ENCODE measurements at places on chromosomes 11 and 22.

DNA sequence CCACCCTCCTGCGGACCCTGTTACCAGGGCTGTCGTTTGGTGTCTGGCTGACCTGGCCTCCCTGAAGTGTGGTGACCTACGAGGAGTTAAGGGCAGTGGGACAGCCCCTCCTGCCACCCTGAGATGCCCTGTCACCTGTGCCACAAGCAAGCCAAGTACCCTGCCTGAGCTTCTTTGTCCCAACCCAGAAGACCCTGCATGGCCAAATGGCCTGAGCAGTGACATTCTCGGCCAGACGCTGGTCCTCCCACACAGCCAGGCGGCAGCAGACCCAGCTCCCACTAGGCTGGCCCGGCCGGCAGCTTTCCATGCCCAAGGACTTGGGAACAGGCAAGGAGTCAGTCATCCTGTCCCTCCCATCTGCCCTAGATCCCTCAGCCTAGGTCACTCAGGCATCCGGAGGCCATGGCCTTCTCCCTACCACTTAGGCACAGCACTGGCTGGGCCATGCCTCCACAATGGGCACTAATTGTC, 7.6 kb downstream of the ARVCF start:
- DNase-seq = no peak

- no peak for DNase-seq
Measured at GRCh38 chr11:133697161-133697560, 148.2 kb downstream of the SPATA19 start.

- no peak for DNase-seq
Measured at GRCh38 chr11:69878927-69879728, 59.9 kb upstream of the FGF3 start.

DNA sequence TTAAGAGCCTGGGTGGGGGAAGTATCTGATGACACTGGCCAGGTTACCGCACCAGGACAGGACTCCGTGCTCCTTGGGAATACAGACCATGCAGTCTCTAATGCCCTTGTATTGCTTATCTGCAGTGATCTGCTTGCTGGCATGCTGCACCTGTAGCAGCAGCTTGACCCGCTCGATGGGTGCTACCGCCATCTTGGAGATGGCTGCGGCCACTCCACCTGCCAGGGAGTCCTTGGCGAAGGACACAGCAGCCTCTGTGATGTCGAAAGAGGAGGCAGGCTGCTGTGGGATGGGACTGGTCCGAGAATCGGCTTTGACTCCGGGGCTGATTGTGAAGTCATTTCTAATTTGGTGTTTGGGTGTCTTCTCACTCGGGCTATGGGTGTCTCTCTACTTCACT, 3.1 kb downstream of the WBP2NL start:
- no peak for DNase-seq

DNA sequence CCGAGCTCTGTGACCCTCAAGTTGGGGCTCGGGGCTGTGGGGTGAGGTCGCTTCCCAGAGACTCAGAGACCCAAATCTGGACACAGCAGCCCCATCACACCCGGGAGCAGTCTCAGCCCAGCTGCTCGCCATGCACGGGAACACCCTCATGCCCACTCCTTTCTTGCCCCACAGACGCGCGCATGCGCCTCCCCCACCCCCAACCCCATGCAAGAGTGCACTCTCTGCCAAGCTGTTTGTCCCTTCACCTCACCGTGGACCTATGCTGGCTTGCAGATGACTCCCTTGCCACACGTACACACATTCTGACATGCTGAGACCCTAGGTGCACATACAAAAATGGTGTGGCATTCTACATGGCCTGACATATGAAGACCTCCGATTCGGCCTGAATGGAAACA, 478 bp upstream of the CD248 start:
- DNase-seq = peak; percentile 36

DNA sequence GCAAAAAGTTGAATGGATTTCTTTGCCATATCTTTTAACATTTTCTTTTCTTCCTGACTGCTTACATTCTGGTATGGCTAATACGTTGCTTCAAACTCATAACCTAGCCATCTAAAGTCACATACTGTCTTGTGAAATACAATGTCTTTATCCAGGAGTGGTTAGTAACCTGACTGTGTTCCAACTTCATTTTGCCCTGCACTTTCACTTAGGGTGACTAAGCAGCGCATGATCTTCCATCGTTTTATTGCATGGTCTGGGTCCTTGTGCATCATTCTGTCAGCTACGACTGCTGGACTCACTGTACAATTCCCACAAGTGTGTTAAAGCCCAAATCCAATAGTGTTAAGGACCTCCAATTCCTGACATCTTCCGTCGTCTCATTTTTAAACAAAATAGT, 403.2 kb downstream of the NTM start:
- peak; percentile 21 for DNase-seq

Data from cardiac muscle cell (in vitro differentiated cells and primary cell).